ENCODE measurements at places on chromosomes 6 and 20. TPM values are rescaled to one million over a fixed set of nuclear protein-coding genes. Genes with fewer than 3 reads are reported as not detected.

RALGAPB gene
- total RNA-seq, result 54.7 TPM

GRCh38 chr20:3311623-3312022 lies 72.6 kb upstream of the SLC4A11 start:
- DNase-seq, result no peak

ARG1 gene
- not detected for total RNA-seq

ECT2L gene
- total RNA-seq, result not detected

GRCh38 chr6:37607944-37608343 lies 89.7 kb downstream of the MDGA1 start:
- DNase-seq, result no peak

MUC21 gene
- not detected for total RNA-seq

- no peak for DNase-seq
These were observed 162.6 kb downstream of the DTNBP1 start for GRCh38 chr6:15500078-15500740.

GRCh38 chr6:113147544-113147943 lies 709.6 kb upstream of the MARCKS start:
- no peak for DNase-seq

GRCh38 chr6:143159001-143159400 lies 98.3 kb downstream of the AIG1 start:
- no peak for DNase-seq

ZBP1 gene
- total RNA-seq, result not detected

DNA sequence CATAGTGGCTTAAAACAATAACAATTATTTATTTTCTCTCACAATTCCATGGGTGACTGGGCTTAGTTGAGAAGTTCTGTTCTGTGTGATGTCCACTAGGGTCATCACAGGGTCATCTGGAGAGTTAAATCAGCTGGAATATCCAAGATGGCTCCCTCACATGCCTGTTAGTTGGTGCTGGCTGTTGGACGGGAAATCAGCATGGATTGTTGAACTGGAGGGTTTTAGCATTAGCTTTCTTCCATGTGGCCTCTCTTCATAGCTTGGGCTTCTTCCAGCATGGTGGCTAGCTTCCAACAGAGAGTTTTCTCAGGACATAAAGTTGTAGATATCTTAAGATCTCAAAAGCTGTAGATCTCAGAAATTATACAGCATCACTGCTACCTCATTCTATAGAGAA lies 19.6 kb downstream of the MARCKS start:
- DNase-seq, result no peak

KCNK5 gene
- not detected for total RNA-seq

DNA sequence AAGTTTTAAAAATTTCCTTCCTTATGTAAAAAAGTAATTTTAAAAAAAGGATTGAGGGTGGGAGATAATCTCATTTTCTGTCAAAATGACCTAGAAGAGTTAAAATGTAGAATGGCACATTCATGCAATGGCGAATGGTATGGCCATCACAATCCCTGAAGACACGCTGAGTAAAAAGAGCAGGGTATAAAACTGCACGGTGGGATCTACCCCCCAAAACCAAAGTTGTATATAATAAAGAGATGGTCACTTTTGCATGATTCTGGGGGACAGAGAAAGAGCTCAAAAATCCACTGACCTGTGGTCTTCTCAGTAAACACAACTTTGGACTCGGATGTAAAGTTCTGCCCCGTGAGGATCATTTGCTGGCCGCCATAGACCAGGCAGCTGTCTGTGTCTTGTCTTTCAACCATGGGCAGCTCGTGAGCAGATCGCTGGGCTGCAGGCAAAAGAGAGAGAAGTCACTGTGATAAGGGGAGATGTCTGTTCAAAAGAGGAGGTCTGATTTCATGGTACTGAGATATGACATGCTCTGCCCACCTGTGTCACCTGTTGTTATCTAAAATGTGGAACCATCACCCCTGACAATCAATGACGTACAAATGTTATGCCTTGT lies 88.2 kb downstream of the NFATC2 start:
- no peak for DNase-seq

TRIM40 gene
- not detected for total RNA-seq

GRCh38 chr6:44456070-44456965 lies 68.8 kb downstream of the CDC5L start:
- peak; percentile 41 for DNase-seq

- DNase-seq, result no peak
These were observed 115.9 kb upstream of the F13A1 start for GRCh38 chr6:6436366-6436765.

GRCh38 chr6:24859608-24860200 lies 61.0 kb upstream of the ARMH2 start:
- no peak for DNase-seq

LY6G6F gene
- not detected for total RNA-seq

DNA sequence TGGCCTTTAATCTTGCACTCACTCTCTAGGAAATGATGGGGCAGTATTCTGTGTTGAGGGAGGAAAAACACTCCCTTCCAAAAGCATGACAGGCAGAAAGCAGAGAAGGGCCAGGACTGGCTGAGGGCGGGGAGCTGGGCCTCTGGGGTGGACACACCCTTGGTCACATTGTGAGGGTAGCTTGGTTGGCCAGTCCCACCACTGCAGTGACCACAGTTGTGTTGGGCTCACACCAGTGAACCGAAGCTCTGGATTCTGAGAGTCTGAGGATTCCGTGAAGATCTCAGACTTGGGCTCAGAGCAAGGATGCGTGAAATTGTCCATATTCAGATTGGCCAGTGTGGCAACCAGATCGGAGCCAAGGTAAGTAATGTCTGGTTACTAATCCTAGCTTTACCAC lies at the start of gene TUBB1:
Gene TUBB1 (plus strand): TSS at position 213 of the 400 bp plus-strand sequence. CDS start 94 bp downstream, at position 307.
- no peak for DNase-seq

ADGRG6 gene
- 23.5 TPM for total RNA-seq

C6orf58 gene
- total RNA-seq, result not detected

CCN6 gene
- 8.2 TPM for total RNA-seq

- no peak for DNase-seq
These were observed 57.7 kb downstream of the RSPH3 start for GRCh38 chr6:158942349-158942748.

DNA sequence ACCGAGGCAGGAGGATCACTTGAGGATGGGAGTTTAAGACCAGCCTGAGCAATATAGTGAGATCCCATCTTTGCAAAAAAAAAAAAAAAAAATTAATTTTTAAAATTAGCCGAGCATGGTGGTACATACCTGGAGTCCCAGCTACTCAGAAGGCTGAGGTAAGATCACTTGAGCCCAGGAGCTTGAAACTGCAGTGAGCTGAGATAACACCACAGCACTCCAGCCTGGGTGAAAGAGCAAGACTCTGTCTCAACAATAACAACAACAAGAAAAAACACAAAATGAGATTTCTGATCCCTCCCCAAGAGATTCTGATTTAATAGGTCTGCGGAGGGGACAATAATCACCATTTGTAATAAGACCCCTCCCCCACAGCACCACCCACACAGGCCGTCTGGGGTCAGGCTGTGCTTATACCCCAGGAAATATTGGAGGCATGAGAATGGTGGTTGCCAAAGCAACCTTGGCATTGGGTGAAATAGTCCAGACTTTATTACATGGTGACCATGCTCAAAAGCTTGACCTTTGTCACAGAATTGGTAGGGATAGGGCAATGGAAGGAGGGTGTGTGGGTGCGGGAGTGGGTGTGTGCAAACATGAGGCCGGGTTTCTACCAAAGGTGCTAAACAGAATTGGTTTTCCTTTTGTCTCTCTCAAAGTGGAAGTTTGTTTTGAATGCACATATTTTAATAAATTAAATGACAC lies 24.4 kb upstream of the ADTRP start:
- no peak for DNase-seq

DNA sequence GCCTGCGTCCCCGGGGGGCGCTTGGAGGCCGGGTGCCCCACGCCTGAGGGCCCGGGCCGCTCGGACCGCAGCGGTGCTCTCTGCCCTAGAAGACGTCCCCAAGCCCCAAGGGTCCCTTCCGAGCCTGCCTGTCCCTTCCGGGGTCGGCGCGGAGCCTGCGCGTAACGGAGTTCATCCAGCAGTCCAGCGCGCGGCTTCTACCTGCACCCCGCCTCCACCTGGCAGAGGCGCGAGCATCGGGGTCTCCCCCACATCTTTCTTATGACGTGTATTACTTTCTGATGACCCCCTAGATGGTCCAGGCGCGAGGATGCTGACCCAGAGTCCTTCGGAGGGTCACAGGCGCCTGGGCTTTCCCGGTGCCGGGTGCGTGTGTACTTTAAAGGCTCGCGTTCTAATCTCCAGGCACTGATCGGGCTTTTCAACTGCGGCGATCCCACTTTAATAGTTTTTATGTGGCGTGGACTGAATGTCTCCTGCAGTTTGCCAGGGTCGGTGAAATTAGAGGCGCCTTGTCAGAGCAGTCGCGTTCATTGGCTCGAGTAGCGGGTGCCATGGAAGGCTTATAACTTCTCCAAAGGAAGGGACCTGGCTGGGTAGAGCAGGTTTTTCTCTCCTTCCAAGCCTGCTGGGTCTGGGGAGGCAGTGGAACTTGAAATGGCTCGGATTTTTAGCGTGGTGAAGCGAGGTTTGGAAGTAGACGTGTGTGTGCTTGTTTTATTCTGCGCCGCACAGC lies 912 bp downstream of the EYA4 start:
- peak; percentile 35 for DNase-seq

DNA sequence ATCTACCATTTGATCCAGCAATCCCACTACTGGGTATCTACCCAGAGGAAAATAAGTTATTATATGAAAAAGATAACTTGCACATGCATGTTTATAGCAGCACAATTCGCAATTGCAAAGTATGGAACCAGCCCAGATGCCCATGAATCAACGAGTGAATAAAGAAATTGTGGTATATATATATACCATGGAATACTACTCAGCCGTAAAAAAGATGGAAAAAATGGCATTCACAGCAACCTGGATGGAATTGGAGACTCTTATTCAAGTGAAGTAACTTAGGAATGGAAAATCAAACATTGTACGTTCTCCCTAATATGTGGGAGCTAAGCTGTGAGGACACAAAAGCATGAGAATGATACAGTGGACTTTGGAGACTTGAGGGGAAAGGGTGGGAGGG lies 100.0 kb upstream of the ADGRF4 start:
- no peak for DNase-seq

DNA sequence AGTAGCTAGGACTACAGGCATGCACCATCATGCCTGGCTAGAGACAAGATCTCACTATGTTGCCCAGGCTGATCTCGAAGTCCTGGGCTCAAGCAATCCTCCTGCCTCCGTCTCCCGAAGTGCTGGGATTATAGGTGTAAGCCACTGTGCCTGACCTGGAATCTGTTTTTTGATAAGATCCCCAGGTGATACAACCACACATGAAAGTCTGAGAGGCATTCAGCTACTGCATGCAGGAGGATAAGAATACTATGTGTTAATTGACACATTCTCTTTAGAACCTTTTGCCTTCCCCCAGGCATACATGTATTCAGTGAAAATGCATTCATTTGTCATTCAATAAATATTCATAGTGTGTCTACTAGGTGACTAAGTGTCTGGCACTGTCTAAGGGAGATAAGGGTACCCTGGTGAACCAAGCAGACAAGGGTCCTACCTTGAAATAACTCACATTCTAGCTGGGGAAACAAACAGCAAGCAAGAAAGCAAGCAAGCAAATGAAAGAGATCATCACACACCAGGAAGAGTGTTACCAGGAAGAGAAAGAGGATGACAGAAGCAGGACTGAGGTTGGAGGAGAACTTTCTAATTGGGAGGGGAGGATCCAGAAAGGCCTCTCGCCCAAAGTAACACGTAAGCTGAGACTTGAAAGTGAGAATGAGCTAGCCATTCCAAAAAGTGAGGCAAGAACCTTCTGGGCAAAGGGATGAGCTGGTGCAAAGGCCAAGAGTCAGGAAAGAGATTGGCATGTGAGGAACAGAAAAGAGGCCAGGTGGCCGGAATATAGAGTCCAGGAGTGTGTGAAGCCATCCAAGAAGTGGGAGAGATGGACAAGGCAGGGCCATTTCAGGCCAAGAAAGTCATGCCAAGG lies 6.5 kb downstream of the GFOD1 start:
- DNase-seq, result peak; percentile 33

SEL1L2 gene
- not detected for total RNA-seq

OR2H1 gene
- total RNA-seq, result not detected

GRCh38 chr20:57735831-57736737 lies 26.3 kb upstream of the PMEPA1 start:
- no peak for DNase-seq

DNA sequence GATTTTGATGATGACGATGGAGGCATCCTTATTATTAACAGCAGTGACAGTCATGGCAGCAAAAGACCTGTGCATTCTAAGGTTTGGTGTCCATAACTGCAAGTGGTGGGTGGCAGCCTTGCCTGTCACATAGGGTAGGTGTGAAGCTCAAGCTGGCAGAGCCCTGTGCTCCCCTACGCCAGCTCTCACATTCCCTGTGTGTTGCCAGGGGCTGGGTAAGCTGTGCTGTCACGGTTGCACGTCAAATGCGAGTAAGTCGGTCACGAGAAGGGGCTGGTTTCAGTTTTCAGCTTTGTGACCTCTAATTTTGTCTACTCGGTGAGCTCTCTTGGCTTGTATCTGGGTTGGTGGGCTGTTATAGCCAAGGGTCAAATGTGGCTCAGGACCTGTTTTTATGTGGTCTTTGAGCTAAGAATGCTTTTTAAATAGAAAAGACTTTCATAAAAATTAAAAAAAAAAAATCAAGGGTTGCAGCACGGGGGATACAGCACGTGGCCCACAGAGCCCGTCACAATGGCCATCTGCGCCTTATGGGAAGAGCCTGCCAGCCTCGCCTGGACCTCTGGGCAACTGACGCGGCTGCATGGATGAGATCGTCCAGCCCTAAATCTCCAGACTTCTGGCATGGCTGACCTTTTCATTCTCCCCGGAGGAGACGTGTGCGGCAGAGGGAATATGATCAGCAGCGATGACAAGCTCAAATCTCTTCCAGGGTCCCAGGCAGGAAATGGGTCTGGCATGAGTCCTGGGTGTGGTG lies 148.5 kb downstream of the PHACTR3 start:
- no peak for DNase-seq

GRCh38 chr20:46559685-46560440 lies 9.4 kb upstream of the OCSTAMP start:
- no peak for DNase-seq

MYT1 gene
- not detected for total RNA-seq

DNA sequence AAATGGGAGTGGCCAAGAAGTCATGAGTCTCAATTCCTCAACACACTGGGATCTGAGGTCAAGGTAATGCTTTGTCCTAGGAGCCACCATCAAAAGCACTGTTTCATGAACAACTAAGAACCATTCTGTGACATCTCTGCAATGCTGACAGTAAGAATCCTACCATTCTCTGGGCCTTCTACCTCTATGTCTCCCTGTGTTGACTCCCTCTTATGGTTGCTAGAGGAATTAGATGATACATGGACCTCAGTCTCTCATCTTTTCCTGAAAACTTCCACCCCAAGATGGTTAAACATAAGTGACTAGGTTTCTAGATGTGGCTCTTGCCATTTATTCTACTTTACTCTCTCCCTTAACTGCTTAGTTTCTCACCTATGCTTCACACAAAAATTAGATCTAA lies 9.1 kb downstream of the MTRF1L start:
- no peak for DNase-seq

GRCh38 chr20:59824711-59825562 lies 108.5 kb downstream of the SYCP2 start:
- no peak for DNase-seq

- DNase-seq, result no peak
These were observed 446.1 kb upstream of the SULF2 start for GRCh38 chr20:48231253-48231930.

Data from mammary epithelial cell (primary cell).